Stimulated activated CD4-positive, alpha-beta T cell treated with anti-CD3 and anti-CD28 coated beads, Interleukin-15, amount 100 ng/mL, for 48 hours (primary cell): ENCODE measurements at places on chromosomes 7 and 10.

GRCh38 chr10:70232155-70232858, 922 bp downstream of the PPA1 start:
- peak; percentile 31 for DNase-seq

DNA sequence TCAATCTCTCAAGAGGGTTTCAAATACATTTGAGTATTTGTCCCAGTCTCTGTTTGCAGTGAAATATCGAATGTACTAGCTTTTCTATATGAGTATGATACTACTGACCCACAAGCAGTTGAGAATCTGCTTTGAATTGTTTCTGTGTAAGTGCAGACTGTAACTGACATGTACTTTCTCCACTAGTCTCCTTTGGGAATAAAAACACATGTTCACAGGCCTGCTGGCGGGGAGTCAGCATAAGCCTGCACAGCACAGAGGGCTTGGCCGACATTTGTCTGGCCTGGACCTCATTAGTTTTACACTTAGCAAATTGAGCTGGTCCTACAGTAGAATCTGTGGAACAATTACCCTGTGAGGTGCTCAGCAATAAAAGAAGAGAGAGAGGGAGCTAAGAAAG, 72.6 kb downstream of the ITGB8 start:
- no peak for DNase-seq

DNA sequence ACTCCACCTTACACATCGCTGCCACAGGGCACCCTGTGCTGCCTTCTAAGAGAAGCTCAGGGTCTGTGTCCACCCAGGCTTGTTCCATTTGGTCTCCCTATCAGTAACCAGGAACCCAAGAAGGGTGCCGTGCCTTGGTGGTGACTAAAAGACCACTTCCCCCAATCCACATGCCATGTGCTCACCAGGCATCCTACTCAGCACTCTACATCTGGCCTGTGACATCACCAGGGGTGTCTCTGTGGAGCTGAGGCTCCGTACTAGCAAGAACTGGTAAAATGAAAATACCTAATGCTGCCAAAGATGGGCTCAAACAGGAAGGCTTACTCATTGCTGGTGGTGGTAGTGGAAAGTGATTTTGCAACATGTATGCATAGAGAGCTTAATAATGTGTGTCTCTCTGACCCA, 19.0 kb upstream of the C10orf71 start:
- DNase-seq: no peak

DNA sequence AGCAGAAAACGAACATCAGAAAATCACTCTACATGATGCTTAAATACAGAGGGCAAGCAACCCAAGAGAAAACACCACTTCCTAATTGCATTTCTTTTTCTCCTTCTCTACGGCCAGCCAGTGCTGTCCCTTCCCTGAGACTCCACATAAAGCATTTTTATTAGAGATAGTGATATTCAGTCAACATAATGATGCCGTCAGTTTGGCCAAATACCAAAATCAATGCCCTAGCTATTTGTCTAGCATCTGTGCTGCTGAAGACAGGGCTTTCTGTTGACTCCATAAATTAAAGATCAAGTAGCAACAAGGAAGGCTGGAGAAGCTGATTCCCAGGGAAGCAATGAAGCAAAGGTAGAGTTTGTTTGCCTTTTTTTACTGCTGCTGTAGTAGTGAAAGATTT, 1024.9 kb downstream of the REEP3 start:
- no peak for DNase-seq

DNA sequence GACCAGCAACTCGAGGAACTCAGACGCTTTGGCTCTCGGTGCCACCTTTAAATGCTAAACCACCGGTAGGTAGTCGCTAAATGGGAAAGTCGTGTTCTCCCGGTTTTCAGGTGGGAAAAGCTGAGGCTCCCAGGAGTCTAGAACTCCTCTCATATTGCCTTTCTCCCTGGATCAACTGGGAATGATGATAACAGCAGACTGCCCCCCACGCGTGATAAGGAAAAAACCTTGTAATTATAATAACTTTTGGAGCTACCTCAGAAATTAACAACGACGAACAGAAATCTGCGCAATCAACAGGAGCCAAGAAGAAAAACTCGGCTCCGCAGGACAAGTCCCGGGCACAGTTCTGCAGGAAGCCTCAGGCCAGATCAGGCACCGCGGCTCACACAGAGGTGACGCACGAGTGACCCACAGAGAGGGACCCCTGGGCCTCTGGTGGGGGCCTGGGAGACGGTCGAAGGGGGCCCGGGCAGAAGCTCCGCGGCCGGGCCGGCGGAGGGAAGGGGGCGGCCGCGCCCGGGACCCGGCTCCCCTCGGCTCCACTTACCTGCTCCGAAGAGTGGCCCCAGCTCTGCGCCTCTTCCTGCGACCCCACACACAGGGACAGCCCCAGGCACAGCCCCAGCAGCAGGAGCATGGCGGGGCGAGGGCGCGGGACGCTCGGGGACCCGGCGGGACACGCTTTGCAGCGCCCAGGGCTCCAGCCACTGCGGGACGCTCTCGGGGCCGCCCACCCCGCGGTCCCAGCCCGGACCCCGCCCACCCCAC, at the start of gene ITIH5:
Gene ITIH5, minus strand, starts transcription at position 714 of the 771 bp plus-strand sequence. Its CDS starts 74 bp downstream, at position 640.
- DNase-seq: no peak

DNA sequence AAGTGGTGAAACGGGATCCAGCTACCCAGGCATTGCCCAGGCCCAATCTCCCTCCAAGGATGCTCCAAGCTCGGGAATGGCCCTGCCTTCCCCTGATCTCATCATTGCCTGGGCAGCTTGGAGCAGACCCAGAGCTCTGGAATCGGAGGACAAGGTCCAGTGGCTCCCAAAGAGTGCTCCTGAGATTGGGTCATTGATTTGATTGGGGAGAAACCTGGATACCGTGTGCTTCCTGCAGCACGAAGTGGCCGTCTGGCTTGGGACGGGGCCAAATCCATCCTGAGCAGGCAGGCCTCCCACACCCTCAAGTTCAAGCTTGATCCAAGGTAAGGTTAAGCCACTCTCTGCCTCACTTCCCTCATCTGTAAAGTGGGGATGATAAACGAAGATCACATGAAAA, 69.9 kb downstream of the OAT start:
- no peak for DNase-seq

- no peak for DNase-seq
Observed at GRCh38 chr7:151539088-151539671, 19.5 kb upstream of the RHEB start.

- no peak for DNase-seq
Observed at GRCh38 chr7:94297397-94297838, 97.3 kb upstream of the COL1A2 start.

DNA sequence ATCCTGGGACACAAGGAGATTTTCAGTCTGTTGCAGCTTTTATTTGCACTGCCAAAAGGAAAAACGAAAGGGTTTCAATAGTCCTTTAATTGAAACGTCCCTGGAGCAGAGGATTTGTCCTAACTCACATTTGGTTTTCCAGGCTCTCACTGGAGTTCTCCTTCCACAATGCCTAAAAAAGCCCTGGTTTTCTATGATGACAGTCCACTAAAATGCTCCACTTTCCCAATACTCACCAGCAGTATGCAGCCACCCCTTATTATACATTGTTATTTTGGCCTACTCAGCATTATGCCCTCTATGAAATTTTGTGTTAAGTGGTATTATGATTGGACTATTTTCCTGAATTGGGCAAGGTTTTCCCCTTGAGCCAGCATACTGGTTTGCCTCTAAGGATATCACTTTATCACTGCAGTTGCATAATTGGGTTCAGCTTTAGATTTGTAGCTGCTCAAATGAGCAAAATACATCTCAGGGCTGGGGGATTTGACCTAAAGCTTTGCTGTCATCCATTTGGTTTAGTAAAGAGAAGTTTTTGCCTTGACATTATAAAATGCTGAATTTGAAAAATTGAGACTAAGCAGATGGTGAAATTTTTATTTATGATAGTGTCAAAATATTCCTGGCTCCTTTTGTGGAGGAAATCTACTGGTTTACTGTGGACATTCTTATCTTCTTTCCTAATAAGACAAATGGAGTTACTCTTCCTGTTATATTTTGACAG, 239.2 kb downstream of the RNLS start:
- no peak for DNase-seq

DNA sequence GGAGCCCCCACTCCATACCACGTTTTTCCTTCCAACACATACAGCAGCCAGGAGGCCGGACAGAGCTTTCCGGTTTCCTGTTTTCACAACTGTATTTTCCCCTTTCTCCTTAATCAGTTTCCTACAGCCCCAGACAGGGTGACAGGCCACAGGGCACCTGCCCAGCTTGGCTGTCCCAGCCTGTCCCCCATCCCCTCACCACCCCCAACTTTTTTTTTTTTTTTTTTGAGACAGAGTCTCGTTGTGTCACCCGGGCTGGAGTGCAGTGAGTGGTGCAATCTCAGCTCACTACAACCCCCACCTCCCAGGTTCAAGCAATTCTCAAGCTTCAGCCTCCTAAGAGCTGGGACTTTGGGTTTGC, 10.3 kb upstream of the HSPB1 start:
- DNase-seq: no peak

- no peak for DNase-seq
Observed at GRCh38 chr7:20911081-20911480, 124.4 kb upstream of the SP8 start.

- DNase-seq: no peak
Observed at GRCh38 chr7:110962374-110962773, 128.6 kb upstream of the LRRN3 start.

GRCh38 chr10:118042336-118042735, 4.4 kb downstream of the RAB11FIP2 start:
- no peak for DNase-seq

DNA sequence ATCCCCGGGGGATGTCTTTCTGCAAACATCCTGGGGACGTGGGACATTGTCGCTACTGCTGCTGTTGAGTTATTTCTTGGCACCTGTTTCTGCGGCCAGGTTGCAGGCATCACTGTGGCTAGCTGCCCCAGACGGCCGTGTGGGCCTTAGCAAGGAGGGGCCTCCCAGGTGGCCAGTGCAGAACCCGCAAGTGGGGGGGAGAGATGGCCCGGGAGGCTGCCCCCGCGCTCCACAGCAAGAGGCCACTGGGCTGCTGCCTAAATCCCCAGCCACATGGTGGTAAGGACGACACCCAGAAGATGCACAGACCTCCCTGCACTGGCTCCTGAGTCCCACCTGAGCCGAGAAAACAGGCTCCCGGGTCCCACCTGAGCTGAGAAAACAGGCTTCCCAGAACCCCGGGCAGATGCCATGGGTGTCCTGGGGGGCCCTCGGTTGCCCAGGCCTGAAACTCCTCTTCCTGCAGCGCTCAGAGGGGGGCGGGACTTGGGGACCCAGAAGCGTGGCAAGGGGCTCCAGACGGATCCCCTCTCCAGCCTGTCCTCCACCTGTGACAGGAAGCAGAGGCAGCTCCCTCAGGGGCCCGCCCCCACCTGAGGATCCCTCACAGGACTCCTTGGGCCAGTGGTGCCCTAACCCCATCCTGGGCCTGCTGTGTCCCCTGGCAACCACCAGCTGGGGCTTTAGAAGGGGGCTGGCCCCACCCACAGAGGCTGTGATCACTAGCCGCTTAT, 952 bp upstream of the MAFK start:
- no peak for DNase-seq

GRCh38 chr7:78443811-78444210, 645.2 kb downstream of the PHTF2 start:
- no peak for DNase-seq

DNA sequence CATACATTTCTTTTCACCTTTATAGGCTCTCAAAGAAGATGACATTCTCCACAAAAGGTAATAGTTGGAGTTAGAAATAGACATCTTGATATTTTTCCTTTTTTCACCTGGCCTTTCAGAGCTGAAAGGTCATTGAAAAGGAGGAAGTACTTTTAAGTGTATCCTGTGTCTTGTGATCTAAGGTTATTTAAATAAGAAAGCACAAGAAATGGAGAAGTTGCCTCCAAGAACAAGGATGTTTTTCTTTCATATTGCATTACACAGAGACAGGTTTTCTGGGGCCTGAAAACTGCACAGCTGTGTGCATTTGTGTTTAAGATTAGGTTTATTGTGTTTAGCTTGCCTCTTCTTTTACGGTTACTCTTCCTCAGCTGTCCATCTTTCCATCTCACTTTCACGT, 103.4 kb upstream of the SEMA3D start:
- no peak for DNase-seq

DNA sequence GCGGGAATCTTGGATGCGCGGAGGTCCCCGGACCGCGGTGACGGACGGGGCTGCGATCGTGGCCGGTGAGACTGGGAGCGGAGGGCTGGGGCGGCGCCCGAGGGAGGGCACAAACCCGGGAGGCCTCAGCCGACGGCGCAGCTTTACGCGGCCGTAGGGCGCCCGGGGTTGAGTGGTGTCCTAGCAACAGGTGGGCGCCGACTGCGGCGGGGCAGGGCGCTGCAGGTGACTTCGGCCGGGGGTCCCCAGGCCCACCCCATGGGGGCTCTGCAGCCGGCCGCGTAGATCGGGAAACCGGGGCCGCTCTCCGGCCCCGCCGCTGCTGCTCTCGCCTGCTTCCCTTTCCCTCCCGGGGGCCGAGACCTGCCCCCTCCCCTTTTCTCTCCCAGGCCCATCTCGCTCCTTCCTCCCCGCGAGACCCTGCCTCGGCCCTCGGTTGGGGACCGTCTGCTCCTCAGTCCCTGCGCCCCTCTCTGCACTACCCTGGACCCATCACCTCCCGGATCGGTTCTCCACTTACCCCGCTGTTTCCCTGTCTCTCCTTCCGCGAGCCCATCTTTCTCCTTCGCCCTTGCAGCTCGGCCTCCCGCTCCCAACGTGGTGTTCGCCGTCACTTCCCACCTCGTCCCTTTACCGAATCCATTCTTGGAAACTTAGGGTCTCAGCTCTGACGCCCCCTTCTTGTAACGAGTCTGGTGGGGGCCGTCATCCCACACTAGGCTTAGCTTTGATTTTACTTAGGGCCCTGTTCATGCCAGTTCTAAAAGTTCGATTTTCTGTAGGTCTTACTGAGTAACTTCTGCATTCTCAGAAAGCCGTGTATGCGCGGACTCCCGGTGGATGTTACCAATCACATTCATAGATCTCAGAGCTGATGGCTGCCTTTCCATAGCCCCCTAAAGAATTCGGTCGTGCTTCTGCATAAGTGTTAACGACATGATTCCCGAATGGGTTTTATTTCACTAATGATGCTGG, 18.5 kb upstream of the ACBD5 start:
- no peak for DNase-seq

DNA sequence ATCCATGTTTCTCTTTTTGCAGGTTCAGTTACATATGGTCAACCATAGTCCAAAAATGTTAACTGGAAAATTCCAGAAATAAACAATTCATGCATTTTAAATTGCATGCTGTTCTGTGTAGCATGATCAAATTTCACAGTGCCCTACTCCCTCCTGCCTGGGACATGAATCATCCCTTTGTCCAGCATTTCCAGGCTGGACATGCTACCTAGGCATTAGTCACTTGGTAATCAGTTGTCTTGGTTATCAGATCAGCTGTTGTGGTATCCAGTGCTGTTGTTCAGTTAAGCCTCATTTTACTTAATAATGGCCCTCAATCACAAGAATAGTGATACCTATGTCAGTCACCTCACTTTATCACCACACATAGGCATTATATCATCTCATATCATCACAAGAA, 7.3 kb upstream of the PNLIP start:
- no peak for DNase-seq

DNA sequence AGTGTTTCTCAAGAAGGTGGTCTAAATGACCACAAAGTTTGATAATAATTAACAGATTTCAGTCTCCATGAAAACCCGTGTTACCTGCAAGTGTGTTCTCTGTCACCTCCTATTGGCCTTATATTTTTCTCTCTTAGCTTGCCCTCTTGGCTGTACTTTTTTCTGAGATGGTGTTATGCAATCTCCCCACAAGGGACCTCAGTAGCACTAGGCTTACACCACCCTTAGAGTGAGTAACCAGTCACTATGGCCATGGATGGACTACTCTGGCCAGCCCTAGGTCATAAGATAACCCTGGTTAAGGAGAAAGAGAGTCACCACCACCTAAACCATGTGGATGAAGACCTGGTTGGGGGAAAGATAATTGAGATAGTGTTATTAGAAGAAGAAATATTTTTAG, 76.8 kb downstream of the NPSR1 start:
- no peak for DNase-seq
